ENCODE measurements at places on chromosomes 13 and 19.

DNA sequence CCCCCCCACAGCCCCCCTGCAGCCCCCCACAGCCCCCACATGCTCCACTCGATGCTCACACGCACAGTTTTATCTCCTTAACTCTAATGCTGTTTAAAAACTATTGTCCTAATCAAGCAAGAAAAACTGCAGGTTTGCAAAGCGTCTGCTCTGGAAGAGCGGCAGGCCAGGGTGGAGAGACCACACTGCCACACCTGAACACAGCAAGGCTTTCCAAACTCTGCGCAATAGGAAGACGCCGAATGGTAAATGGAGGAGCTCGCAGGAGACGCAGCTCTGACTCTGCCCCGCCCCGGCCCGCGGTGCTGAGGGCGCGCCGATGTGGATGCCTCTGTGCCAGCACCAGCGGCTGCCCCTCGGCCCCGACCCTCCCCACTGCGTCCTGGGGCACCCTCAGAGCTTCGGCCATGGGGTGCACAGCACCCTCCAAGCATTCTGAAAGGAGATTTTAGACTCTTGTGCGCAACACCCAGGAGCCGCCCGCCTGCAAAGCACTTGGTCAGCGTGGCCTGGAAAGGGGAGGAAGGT lies 32.4 kb downstream of the RASA3 start:
- DNase-seq: no peak

DNA sequence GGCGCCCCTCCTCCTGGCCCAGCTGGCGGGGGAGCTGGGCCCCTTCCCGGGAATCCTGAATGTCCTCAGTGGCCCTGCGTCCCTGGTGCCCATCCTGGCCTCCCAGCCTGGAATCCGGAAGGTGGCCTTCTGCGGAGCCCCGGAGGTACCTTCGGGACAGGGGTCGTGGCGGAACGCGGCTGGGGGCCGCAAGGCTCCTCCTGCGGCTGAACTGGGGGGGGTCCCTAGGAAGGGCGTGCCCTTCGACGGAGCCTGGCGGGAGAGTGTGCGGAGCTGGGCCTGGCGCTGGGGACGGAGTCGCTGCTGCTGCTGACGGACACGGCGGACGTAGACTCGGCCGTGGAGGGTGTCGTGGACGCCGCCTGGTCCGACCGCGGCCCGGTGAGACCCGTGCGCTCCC lies 8.6 kb downstream of the ALDH16A1 start:
- no peak for DNase-seq

DNA sequence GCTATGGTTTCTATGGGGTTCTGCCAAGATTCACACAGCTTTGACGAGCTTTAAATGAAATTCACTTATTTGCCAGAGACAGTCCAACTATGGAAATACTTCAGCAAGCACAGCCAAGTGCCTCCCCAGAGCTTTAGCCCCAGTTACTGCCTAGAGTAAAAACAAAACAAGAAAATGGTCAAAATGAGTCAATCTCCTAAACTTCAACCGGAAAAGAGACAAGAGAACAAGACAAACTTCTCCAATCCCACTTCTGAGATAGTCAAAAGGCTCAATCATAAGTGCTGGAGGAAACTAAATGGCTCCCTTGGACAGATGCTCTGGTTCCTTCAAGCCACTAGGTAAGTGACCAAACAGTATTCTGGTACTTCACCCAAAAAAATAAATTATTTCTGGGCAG lies 65.8 kb downstream of the KATNAL1 start:
- DNase-seq: no peak

GRCh38 chr13:101552786-101553185 lies 100.3 kb downstream of the ITGBL1 start:
- DNase-seq: no peak

- DNase-seq: no peak
Observed at GRCh38 chr13:26548205-26548765, 9.2 kb upstream of the WASF3 start.

DNA sequence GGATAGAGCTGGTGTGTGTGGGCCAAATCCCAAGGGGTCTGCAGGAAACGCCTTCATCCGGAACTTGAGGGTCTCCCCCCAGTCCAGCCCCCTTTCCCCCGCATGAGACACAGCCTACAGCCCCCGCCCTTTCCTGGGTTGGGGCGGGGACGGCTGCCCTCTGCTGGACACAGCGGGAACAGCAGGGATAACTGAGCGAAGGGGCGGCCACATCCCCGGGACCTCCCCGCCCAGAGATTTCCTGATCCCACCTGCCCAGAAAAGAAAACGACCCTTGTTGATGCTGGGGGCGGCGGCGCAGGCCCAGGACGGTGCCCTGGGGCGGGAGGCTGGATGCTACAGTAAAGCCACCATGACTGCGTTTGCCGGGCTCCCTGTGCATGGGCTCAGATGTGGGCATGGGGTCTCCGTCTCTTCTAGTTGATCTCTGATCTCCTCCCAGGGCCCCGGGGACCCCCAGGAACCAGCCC lies 14.2 kb downstream of the ONECUT3 start:
- DNase-seq: no peak

DNA sequence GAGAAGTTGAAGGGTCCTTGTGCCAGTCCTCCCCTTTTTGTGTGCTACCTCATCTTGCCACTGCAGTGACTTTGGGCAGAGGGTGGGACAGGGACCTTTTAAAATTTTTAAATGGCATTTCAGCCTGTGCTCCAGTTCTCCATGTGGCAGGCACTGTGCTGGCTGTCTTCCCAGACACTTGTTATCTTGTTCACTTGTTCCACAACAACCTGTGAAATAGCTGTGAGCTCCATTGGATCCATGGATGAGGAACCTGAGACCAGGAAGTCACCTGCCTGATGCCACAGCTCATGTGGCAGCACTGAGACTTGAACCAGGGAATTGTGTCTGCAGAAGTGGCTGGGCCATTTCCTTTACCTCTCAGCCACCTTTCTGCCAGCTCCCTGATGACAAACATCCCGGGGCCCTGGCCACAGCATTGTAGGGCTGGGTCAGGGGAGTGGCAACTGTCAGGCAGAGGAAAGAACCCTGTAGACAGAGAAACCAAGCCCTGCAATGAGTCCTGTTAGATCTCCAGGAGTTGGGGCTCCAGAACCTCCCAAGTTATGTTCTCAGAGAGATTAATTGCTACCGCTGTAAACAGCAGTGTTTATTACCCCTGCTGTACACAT lies 6.4 kb downstream of the EGLN2 start:
- DNase-seq: no peak

- DNase-seq: no peak
Observed at GRCh38 chr13:30191491-30192100, 115.8 kb downstream of the KATNAL1 start.

DNA sequence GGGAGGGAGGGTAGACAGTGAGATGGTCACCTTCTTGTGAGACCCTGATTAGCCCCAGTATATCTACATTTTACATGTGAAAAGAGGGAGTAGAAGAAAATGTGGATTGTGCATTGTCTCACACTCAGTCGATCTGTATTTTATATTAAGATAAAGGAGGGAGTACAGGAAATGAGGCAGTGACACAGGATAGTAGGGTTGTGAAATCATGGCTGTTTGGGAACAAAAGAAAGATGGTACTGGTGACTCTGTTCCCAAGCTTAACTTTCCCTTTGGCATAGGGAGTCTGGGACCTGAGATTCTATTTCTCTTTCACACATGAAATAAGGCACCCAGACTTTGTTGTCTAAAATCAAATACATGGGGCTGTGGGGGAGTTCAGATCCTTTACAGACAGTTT lies 194.7 kb downstream of the ABCC4 start:
- DNase-seq: no peak

DNA sequence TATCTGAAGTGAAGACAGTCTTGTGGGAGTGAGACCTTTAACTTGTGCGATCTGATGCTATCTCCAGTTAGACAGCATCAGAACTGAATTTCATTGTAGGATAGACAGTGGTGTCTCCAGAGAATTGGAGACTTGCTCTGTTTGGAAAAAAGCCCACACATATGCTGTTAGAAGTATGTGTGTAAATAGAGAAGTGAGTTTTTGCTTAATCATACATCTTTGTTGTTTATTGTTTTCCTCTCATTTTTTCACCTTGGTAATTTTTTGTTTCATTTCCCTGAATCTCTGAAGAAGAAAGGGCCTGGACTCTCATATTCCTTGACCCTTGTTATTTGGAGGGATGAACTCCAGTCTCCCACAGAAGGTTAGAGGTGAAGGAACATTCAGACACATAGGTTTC lies 21.8 kb downstream of the FPR3 start:
- no peak for DNase-seq

- DNase-seq: peak; percentile 24
Observed at GRCh38 chr13:40585911-40586471, 80.5 kb downstream of the FOXO1 start.

GRCh38 chr19:31262725-31263191 lies 86.5 kb downstream of the TSHZ3 start:
- no peak for DNase-seq

DNA sequence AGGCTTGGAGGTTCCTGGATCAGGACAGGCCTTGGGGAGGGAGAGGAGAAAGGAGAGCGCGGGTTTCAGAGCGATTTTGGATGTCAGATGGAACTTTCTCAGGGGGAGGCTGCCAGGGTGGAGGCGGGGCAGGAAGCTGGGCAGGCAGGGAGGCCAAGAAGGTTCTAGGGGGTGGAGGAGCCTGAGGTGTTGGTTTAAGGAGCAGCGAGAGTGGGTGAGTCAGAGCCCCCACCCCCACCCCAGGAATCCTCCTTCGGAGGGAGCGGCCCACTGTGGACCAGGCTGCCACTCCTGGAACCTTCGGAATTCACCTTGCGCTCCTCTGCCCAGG lies 15.9 kb upstream of the NOP53 start:
- DNase-seq: no peak

All from hippocampal formation (tissue), 2 donors.